ENCODE measurements at places on chromosomes 6 and 20.

- DNase-seq: no peak
Measured at GRCh38 chr20:15482525-15482924, 1090.7 kb downstream of the KIF16B start.

DNA sequence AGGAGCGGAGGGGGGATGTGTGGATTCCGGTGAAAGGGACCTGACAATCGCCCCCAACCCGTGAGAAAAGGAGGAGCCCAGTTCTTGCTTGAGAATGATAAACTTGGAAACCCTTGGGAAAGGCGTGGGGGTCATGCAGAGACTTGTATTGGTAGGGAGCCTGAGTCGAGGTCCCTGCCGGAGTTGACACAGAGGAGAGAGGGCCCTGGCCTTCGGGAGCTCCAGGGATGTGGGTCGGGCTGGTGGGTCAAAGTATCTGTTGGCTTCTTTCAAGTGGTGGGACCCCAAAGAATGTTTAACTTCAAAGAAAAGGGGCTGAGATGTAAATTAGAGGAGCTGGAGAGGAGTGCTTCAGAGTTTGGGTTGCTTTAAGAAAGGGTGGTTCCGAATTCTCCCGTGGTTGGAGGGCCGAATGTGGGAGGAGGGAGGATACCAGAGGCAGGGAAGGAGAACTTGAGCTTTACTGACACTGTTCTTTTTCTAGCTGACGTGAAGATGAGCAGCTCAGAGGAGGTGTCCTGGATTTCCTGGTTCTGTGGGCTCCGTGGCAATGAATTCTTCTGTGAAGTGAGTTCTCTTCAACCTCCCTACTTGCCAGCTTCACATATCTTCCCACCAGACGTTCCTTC, 571 bp downstream of the CSNK2B start:
- DNase-seq: no peak

DNA sequence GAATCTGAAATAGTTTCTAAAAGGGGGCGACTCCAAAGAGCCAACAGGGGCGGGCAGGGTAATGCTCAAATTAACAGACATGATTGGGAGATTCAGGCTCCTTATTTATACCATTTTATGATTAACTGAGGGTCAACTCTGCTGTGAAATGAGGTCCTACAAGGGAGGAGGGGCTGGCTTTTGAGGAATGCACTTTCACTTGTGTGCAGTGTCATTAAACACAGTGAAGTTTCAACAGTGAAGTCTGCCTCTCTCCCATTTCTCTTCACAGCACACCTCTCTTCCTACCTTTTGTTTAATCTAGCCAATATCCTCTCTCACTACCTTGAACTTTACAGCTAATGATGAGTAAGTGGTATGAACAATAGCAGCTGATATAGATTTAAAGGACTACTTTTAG, 557.3 kb upstream of the CITED2 start:
- DNase-seq: no peak

- DNase-seq: no peak
Measured at GRCh38 chr6:132715204-132715603, 1.3 kb upstream of the VNN1 start.

DNA sequence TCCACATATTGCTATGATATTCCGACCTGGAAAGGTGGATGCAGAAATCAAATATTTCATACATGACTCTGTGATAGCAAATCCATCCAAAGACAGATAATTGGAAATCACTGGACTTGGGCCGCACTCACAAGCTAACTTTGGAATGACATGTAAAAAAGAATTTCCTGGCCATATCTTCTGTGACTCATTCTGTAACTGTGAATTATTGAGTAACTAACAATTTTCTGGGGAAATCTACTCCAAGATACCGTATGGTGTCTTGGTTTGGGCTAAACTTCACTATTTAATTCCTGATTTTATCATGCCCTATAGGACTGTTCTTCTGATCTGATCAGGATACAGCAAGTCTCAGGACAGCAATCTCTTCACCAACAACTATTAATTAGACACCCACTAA, 92.7 kb upstream of the LY86 start:
- no peak for DNase-seq

- DNase-seq: no peak
Measured at GRCh38 chr20:2140561-2140960, 38.9 kb downstream of the STK35 start.

GRCh38 chr20:57834306-57835073, 124.7 kb upstream of the PMEPA1 start:
- no peak for DNase-seq

DNA sequence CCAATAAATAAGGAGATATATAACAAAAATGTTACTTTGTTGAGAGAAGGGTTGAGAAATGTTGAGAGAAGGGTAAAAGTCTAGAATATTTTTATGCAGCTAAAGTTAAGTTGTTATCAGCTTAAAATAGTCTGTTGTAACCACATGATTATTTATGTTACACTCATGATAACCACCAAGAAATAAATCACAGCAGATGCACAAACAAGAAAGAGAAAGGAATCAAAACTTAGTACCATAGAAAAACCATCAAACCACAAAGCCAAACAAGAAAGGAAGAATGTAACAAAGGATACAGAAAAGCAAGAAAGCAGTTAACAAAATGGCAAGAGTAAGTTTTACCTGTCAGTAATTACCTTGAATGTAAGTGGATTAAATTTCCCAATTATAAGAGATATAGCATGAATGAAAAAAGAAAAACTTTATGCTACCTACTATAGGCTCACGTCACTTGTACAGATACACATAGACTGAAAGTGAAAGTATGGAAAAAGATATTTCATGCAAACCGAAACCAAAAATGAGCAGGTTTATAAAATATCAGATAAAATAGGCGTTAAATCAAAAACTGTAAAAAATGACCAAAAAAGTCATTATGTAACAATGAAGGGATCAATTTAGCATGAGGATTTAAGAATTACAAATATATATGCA, 93.6 kb downstream of the STXBP5 start:
- no peak for DNase-seq

GRCh38 chr20:58575776-58576602, 60.8 kb upstream of the APCDD1L start:
- DNase-seq: no peak

DNA sequence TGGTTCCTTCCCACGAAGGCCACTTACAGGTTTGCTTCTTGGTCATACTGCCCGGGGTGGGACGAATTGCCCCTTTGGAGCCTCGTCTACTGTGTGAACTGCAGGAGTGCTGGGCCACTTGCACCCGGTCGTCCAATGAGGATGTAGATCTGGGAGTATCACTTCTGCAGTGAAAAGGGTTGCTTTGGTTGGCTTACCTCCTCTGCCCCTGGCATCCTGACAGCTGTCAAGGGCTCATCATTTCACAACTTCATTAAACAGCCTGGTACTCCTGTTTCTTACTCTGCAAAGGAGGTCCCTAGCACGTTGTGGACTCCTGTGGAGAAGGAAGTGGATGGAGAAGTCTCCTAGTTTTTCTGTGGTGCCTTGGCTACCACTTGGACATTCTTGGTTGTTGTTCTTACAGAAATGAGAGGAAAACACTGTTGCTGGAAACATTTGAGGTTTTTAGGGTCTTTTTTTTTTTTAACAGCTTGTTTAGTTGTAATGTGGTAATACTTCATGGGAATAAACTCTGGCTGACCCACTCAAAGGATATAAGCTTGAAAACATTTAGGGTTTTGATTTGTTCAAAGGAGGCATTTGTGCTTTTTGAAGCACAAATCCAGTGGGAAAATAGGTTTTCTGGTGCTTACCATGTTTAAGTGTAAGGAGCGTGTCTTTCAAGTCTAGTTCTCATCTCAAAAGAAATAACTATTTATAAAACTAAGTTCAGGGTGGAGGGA, 60.7 kb downstream of the AKAP12 start:
- DNase-seq: no peak

- DNase-seq: no peak
Measured at GRCh38 chr6:10163203-10163962, 251.5 kb downstream of the TFAP2A start.

DNA sequence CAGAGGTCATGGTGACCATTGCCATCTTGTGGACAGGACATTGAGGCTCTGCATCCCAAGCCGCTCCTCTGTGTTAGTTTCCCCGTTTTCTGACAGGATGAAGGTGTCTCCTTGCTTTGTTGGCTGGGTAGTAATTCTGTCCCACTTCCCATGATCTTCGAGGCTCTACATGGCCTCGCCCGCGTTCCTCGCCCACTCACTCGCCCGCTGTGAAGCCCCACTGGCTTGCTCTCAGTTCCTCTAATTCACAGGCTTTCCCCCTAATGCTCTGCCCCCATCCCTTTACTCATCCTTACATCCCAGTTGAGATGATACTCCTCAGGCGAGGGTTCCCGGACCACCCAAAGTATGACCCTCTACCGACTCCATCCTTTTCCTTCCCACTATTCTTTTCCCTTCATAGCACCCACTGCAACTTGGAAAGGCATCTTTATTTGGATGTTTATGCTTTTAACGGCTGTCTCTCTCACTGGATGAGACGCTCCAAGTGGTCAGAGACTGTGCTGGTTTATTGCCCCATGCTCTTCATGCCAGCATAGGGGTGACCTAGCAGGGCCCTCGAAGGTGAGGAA, 511 bp upstream of the SLC35B2 start:
- DNase-seq: no peak

DNA sequence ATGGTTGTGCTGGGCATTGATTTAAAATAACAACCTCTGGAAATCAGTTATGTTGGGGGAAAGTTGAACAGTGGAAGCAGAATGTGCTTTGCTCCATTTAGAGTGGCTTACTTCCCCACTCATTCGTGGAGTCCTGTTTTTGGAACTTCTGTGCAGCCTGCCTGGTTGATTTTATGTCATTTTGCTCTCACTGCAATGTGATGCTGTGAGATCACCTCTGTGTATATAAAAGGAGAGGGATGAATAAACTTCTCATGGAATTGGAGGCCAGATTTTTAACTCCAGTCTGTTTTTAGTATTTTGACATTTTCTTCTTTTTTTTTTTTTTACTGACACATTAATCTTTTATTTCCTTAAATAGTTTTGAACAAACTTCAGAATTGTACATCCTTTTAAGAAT, 139.0 kb downstream of the FNDC1 start:
- no peak for DNase-seq

DNA sequence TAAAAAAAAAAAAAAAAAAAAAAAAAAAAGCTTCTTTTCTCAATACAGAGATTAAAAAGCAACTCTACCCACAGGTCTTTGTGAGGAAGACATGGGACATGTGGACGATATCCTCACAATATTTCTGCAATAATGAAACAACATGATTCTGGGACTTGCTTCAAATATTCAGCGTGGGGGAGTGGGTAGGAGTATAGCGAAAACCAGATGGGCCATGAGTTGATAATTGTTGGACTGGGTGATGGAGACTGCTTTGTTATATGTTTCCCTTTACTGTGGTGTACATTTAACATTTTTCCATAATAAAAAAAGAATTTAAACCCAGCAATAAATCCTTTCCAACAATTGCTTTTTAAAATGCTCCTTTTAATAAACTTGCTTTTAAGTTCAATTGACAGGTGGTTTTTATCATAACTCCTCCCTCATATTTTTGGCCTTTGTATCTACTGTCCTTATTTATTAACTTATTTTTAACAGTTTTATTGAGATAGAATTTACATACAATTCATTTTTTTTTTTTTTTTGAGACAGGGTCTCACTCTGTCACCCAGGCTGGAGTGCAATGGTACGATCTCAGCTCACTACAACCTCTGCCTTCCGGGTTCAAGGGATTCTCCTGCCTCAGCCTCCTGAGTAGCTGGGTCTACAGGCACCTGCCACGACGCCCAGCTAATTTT, 40.4 kb upstream of the ARFGEF2 start:
- DNase-seq: no peak

GRCh38 chr6:75155631-75156030, 50.2 kb downstream of the COL12A1 start:
- no peak for DNase-seq

DNA sequence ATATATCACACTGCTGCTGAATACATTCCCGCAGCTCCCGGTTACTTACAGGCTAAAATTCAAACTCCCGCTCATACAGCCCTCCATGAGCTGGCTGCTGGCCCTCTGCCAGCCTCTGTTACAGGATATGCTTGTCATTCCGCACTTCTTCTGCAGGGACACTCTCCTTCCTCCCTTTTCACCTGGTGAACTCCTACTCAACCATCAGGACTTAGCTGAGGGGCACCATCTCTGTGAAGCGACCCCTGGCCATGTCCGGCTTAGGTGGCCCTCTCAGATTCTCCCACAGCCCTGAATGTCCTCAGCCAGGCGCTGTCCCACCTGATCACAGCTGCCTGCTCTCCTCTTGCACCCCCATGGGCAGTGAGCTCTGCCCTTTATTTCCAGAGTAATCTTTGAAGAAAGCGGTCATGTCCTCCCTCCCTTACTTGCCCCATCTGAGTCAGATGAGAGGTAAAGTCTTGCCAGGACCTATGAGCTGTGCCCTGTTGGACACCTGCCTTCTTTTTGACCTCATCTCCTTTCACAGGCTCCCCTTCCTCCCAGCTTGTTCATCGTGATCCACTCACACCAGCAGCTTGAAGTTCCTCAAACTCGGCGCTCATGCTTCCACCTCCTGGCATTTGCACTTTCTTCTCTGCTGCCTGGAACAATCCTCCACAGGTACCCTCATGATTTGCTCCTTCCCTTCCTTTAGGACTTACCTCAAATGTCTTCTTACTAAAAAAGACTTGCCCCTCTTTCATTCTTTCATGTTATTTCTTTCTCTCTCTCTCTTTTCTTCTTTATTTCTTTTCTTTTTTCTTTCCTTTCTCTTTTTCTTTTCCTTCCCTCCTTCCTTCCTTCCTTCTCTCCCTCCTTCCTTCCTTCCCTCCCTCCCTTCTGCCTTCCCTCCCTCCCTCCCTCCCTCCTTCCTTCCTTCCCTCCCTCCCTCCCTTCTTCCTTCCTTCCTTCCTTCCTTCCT, 5.6 kb downstream of the CYP24A1 start:
- no peak for DNase-seq

GRCh38 chr6:132841966-132842365, 27.6 kb downstream of the RPS12 start:
- DNase-seq: no peak

DNA sequence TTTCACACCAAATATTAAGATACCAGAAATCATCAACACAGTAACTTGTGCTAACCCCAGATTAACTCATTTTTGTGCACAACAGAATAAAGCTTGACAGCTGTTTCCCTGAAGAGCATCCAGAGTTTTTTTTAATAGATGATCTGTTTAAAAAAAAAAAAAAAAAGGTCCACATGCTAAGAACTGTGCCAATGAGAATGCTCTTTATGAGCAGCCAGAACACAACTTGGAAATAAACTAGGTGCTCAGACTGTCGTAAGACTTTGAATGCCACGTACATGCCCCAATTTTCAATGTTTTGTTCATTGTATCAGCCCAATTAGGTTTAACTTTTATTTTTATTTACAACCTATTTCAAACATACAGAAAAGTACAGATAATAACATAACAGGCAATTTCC, 47.3 kb downstream of the STAU1 start:
- DNase-seq: no peak

- no peak for DNase-seq
Measured at GRCh38 chr20:47969426-47969825, 184.1 kb upstream of the SULF2 start.
